Left colon (tissue), 2 donors: ENCODE measurements at places on chromosomes 11 and 22. TPM values are rescaled to one million over a fixed set of nuclear protein-coding genes. Genes with fewer than 3 reads are reported as not detected.

DNA sequence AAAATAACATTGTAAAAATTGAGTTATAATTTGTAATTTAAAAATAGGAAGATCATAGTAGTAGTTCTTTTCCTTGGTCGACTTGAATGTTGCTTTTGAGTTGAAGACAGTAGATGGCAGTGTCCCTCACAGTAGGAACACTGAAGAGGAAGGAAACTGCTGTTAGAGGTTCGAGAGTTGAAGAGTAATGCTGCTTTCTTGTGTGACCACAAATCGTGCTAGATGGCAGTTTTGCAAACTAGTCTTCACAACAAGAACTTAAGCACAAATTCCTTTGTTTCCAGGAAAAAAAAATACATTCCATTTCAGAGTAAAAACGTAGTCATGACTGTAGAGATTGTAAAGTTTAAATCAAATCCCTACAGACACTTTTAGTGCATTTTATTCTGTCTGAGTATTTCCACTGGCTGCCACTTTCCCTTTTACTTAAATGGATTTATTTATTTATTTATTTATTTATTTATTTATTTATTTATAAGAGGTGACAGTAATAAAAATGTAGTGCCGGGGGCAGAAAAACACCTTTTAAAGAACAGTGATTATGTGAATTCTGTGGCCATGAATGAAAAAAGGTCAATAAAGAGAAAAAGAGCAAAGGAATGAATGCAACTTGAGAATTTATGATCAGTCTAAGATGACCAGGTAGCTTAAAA lies 54.6 kb downstream of the SPECC1L start:
- DNase-seq = no peak

DNA sequence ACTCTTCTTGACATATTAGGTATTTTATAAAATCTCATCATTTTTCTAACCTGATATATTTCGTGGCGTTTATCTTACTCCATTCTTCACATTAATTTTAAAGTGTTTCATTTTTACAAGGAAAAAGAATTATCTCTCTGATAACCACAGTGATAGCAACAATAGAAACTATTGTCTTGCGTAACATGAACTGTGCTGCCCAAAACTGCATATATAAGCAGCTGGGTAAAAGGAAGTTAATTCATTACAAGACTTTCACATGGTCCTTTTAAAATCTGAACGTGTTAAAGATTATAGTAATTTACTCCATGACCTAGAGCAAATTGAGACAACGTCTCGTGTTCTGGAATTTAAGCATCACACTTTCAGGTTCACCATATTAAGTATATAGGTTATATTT lies 210.4 kb upstream of the GRIA4 start:
- DNase-seq = no peak

DNA sequence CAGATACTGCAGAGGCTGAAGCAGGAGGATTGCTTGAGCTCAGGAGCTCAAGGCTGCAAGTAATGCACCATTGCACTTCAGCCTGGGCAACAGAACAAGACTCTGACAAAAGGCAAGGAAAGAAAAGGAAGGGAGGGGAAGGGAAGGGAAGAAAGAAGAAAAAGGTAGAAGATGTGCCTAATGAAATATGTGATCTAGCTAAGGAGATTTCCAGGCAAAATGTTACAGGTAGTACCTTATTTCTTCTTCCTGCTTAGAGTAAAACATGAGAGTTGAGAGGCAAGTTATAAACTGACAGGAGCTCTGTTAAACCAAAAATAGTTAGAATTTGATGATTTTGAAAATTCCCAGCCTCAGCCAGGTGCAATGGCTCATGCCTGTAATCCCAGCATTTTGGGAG lies 4.7 kb upstream of the PELI3 start:
- no peak for DNase-seq

DNA sequence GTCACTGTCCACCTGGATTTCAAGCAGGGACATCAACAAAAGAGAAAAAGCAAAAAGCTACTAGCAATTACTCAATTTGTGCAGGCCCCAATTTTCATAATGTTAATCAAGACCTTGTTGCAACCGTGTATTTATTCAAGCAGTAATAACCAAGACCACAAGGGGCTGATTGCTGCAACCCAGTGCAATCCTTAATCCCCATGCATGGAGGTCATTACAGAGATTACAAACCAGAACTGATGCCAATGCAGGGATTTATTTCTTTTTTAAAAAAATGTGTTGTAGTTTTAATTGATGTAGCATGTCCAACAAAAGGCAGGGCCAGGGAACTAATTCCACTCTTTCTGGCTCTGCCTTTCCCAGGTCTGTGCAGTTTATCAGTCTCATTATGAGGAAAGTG lies 18.4 kb downstream of the TECTA start:
- DNase-seq = no peak

DNA sequence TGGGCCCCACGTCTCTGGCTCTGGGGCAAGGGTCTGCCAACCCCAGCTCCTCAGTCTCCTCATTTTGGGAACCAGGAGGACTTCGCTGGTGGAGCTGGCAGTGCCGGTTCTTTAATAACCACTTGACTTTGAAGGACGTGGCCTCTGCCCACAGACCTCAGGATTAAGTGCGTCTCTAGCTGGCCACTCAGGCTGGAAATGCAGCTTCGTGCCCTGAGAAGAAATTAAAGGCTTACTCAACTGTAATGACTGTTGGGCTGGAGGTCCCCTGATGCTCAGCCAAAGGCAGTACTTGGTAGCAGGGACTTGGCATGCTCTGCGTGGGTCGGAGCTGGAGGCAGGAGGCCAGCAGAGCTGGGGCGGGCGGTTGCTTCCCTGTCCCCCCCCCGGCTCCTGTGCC lies 16.7 kb upstream of the PARVG start:
- DNase-seq = no peak

DNA sequence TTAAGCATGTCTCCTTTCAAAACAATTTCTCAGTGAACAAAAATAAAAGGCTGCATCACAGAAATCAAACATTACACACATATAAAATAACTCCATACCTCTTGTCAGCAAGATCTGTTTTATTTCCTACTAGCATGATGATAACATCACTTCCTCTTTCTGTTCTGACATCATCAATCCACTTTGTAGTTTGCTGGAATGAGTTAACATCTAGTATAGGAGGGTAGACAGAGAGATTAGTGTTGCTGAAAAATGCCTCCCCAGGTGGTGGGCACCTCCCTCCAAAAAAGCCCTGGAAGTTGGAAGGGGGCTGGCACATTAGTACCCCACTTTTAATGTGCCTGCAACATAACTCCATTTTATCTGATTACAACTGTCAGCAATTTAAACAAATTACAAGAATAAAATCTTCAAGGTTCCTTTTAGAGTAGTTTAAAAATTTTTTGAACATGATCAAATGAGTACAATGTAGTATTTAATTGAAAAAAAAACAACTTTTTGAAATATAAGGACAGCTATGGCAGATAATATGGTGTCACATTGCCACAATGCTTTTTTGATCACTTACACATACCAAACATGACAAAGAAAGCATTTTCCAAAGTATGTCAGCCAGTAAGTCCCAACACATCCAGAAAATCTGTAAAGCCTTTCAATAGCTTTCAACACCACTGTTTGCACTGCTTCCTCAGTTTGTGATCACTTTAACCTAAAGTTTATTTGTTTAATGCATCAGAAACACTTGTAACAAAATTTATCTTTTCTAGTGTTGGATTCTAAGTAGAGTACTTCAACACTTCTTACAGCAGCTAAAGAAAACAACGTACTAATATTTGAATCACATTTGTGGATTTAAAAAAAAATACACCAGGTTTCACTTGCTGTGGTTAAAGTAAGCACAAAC lies 44.5 kb downstream of the RAB6A start:
- no peak for DNase-seq

The TMEM191B gene
- 6.7 TPM for total RNA-seq

The HEPHL1 gene
- total RNA-seq = not detected
